ENCODE measurements at places on chromosomes 11 and 22. TPM values are rescaled to one million over a fixed set of nuclear protein-coding genes. Genes with fewer than 3 reads are reported as not detected.

The CEND1 gene
- 5.7 TPM for total RNA-seq

The MMP27 gene
- total RNA-seq = not detected

GRCh38 chr11:6197466-6198200 is 1.4 kb upstream of the OR52W1 start:
- peaks cover 3% of the 10 kb centered on the region for H3K4me1 ChIP-seq
- H3K4me3 ChIP-seq = no peak overlapping the region
- H3K27ac ChIP-seq = no peak overlapping the region
- no peaks in the 10 kb centered on the region for H3K27me3 ChIP-seq
- no peak for DNase-seq

DNA sequence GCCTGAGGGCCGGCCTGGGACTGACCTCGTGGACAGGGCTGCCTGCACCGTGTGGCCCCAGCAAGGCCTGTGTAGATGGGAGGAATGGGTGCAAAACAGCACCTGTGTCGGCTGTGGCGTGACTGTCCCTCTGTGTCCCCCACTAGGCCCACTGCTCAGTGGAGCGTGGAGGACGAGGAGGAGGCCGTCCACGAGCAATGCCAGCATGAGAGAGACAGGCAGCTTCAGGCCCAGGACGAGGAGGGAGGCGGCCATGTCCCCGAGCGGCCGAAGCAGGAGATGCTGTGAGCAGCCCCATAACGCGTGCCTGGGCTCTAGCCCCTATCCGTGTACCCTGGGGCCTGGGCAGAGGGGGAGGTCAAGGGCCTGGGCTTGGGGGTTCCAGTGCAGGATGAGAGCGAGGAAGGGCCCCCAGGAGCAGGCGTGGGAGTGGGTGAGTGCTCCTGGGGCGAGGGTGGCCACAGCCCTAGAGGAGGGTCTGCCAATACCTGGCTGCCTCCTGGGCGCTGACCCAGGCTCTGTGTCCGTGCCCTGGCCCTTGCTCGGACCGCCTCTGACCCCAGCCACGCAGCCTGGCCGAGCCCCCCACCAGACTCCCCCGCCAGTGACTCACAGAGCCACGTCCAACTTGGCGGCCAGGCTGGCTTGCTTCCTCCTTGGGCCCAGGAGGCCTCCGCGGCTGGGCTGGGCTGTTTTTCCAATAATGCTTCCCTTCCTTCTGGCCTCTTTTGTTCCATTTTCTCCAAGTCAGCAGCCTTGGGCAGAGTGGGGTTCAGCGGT is 11.6 kb downstream of the PRR33 start:
- H3K4me3 ChIP-seq = no peak overlapping the region
- no peak overlapping the region for H3K27ac ChIP-seq
- no peaks in the 10 kb centered on the region for H3K36me3 ChIP-seq

DNA sequence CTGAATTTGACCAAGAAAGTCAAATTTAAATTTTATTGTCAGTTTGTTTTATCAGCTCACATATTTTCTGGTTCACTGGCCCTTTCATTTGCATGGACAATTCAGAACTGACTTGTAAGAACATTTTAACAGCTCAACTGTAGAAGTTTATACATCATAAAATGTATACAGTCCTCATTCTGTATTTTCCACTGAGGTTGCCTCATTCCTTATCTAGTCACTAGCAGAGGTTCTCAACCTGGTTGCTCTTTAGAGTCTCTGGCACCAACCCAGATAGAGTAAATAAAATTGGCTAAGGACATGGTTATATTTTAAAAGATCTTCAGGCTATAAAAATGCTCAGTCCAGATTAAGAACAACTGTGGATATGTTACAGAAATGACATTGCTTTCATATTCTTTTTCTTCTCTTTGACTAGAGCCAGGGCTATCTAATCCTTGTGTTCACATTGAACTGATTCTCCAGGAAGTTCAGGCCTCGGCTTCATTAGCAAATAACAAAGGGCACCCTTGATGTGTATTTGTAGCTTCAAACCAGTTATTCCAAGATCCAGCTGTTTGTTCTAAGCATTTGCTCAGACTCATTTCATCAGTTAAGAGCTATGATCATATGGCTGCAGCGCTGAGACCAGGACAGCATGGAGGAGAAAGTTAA is 782.5 kb downstream of the ETS1 start:
- H3K27ac ChIP-seq = no peak overlapping the region
- H3K36me3 ChIP-seq = no peaks in the 10 kb centered on the region
- no peak for DNase-seq
- no peaks in the 10 kb centered on the region for H3K4me1 ChIP-seq
- no peaks in the 10 kb centered on the region for H3K27me3 ChIP-seq

DNA sequence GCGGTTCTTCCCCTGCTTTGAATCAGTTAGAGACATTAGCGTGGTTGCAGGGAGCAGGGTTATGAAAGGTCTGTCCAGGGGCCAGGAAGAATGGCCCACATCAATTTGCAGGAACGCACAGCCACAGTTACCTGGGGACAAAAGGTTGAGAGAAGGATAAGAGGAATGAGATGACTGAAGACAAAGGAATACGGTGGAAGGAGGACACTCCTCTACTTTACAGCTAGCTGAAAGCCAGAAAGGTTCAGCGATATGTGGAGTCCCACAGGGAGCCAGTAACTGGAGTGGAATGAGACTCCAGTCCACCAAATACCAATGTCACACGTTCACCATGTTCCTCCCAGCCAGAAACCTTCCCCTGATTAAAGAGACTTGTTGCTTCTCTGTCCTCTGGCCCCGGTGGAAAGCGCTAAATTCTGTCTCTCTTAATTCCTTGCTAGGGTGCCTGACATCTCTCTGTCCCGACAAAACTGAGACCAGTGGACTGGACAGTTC is 10.7 kb downstream of the XNDC1N start:
- no peaks in the 10 kb centered on the region for H3K36me3 ChIP-seq
- DNase-seq = no peak
- no peak overlapping the region for H3K4me3 ChIP-seq
- H3K27ac ChIP-seq = no peak overlapping the region
- no peaks in the 10 kb centered on the region for H3K27me3 ChIP-seq
